Activated T-helper 2 cell treated with anti-CD3 and anti-CD28 coated beads, Interferon-gamma antibody, Interleukin-2, Interleukin-4, amounts not matched to agents 10 μg/mL and 5 μg/mL and 100 μg/mL, durations not matched to agents 14 hours and 24 hours and 36 hours (primary cell): ENCODE measurements at places on chromosomes 4 and X. TPM values are rescaled to one million over a fixed set of nuclear protein-coding genes. Genes with fewer than 3 reads are reported as not detected.

The RBM47 gene
- 32.9 and 34.8 TPM in 2 replicates for total RNA-seq

The ARMCX1 gene
- total RNA-seq: 0.82 and 1.1 TPM in 2 replicates

The CXCL8 gene
- 19.6 and 21.6 TPM in 2 replicates for total RNA-seq

The CT45A5 gene
- total RNA-seq: not detected in 2 replicates

The LRAT gene
- total RNA-seq: 0.07 TPM in 1 of 2 replicates, not detected in the other

The PLAC8 gene
- total RNA-seq: 31.5 and 41.8 TPM in 2 replicates

The DDIT4L gene
- total RNA-seq: 3.3 TPM in 2 replicates

The C4orf50 gene
- total RNA-seq: 0.18 TPM in 2 replicates

The BMPR1B gene
- not detected in 2 replicates for total RNA-seq

The MAGEA2B gene
- not detected in 2 replicates for total RNA-seq

The GRPR gene
- total RNA-seq: 0.18 TPM in 1 of 2 replicates, not detected in the other

The RS1 gene
- total RNA-seq: not detected in 2 replicates

The NLGN3 gene
- 0.78 and 0.94 TPM in 2 replicates for total RNA-seq

The HTN1 gene
- not detected in 2 replicates for total RNA-seq
